ENCODE measurements at places on chromosomes 5 and 9.

DNA sequence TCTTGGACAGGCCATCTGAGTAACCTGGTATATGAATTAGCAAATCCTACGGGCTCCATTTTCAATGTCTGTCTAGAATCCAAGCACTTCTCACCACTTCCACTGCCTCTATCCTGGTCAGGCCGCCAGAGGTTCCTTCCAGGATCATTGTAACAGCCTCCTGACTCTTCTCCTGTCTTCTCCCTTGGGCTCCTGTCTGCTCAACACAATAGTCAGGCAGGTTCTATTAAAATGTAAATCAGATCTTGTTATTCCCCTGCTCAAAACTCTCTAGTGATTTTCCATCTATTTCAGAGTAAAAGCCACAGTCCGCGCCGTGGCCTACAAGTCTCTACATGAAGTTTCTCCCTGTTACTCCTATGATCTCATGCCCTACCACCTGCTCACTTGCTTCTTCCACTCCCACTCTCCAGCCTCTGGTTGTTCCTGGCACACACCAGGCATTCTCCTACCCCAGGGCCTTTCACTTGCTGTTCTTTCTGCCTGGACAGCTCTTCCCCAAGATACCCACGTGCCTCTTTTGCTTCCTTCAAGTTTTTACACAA, 21.7 kb downstream of the ZNF366 start:
- DNase-seq, result no peak

GRCh38 chr5:160382346-160382745, 11.9 kb upstream of the C1QTNF2 start:
- no peak for DNase-seq

- no peak for DNase-seq
Observed at GRCh38 chr5:8382456-8382855, 513.5 kb downstream of the MTRR start.

GRCh38 chr5:33068786-33069185, 357.7 kb downstream of the NPR3 start:
- no peak for DNase-seq

DNA sequence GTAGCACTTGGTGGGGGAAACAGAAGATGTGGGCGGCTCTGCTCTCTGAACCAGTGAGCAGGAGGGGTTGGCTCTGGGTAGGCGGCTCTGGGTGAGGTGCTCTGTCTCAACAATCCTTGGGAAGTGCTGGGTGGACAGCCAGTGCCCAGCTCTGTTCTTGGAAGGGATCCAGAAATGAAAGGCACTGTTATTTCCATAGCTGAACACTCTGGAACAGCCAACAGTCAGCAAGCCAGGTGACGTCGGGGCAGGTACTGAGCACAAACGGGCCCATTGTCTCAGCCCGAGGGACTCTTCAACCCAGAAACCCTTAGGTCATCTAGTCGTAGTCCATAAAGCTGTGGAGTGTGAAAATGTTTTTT, 36.3 kb downstream of the OLFM1 start:
- DNase-seq, result no peak

- DNase-seq, result no peak
Observed at GRCh38 chr9:32866273-32866672, 82.9 kb downstream of the TMEM215 start.

GRCh38 chr9:96048956-96049831, 173.7 kb downstream of the ERCC6L2 start:
- DNase-seq, result no peak

DNA sequence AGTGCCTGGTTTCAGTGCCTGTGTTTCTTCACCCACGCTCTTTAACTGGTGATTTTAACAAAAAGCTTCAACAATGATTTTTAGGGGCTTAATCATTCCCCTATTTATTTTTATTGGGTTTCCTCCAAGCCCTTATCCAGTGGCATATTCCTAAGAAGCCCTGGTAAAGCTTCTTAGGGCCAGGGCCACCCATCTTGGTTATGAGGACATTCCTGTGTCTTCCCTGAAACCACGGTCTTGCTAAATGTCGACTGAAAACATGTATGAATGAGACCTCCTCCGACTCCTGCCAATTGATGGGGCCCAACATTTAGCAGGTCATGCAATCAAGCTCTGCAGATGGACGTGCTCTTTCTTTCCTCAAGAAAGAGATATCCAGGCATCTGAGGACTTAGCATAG, 13.7 kb upstream of the CARTPT start:
- DNase-seq, result no peak

DNA sequence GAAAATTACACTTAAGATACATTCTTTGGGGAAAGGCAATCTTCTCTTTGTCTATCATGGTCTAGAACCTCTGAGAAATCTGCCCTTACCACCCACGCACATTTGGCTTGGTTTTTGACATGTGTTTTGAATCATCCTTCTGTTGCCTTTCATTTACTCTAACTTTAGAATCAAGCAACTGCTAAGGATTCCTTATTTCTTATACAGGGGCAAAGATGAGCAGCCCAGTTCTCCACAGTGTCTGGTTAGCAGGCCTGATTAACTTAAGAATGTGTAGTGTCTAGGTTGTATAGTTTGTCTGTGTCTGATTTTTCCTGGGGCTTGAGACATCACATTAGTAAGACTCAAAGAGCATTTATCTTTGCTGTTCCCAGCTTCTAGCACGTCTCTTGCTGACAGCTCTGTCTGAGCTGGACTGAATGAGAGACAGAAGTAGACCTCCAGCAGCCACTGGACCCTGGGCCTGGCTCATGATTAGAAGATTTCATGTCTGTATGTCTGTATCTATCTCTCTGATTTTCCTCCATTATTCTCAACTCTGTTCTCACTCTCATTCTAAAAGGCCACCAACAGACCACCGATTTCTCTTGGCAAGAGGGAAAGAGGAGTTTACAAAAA, 31.8 kb upstream of the PCA3 start:
- DNase-seq, result no peak

- DNase-seq, result no peak
Observed at GRCh38 chr9:34442770-34443169, 15.6 kb downstream of the FAM219A start.

DNA sequence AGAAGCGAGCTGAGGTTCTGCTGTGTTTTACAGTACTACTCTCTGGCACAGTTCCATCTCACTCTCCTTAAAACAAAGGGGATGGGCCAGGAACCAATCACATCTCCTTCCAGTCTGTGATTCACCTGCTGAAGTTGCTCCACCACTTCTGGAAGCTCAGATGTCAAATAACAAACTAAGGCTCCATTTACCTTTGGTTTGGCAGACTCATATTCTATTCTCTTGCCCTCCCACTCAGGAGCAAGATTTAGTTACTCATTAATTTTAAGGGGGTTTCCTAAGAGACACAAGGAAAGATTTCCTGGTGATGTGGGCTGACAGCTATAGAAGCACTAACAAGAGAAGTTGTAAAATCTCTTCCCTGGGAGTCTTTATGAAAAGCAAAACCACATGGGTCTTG, 37.8 kb upstream of the KIF2A start:
- DNase-seq, result no peak

- DNase-seq, result no peak
Observed at GRCh38 chr5:67591491-67591890, 394.9 kb upstream of the CD180 start.

Data from astrocyte of the cerebellum (primary cell).